ENCODE measurements at places on chromosomes 4 and X.

GRCh38 chrX:152444338-152444737, 6.8 kb downstream of the GABRA3 start:
- no peak for DNase-seq

DNA sequence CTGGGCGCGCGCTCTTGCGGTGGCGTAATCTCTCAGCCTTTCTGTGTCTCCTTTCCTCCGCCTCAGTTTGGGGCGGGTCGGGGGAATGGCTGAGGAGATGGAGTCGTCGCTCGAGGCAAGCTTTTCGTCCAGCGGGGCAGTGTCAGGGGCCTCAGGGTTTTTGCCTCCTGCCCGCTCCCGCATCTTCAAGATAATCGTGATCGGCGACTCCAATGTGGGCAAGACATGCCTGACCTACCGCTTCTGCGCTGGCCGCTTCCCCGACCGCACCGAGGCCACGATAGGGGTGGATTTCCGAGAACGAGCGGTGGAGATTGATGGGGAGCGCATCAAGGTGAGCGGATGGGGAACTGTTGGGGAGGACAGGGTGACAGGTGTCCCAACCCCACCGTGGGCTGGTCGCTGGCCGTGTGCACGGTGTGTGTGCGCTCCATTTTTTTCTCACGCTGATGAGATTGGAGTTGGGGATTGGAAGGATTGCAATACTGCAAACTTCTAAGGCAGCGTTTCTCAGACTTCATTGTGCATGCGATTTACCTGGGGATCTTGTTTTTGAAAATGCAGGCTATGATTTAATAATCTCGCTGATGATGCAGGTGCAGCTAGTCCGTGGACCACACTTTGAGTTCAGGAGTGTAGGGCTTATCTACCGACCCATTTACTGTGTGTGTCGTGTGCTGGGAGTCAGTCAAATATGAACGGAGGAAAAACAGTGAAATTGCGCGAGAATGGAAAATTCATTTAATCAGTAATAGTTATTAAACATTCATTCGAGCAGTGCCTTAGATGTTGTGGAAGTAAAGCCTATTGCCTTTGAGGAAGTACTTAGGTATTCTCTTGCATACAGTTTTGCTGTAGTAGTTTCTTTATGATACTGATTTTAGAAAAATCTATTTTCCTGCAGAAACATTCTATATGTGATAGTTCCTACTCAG, at the start of gene RAB33B:
RAB33B (plus strand) TSS at position 11 of the 935 bp plus-strand sequence; CDS start at position 86, 75 bp downstream.
- DNase-seq = no peak

DNA sequence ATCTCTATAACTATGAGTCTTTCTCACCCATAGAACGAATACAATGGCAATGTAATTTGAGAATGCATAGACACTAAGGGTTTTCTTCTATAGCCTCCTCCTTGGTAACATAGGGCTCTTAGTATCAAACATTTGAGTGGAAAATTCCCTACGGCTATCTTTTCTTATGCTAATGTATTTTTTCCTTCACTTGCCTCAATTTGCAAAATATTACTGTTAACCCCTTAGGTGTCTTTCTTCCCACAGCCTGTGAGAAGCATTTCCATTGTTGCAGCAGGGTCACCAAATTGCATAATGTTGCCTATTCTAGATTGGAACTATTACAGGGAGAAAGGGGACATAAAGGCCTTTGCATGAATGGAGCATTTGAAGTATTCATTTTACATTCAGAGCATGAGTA, 140.5 kb upstream of the RAPGEF2 start:
- no peak for DNase-seq

DNA sequence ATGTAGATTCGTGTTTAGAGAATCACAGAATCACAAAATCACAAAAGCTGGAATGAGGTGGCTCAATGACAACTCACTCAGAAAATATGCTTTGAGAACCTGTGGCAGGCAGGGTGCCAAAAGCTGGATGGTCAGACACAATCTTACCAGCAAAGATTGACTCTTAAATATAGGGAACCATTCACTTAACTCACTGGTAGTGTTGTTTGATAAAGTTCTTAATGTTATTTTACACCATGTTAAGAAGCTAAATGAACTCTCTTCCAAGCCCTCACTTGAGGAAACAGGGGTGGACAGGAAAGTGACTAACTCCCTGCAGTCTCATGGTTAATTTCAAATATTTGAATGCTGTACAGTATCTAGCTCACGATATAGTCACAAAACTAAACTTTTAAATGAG, 5.7 kb upstream of the SCOC start:
- no peak for DNase-seq

GRCh38 chr4:27239641-27240040, 379.0 kb downstream of the STIM2 start:
- DNase-seq = no peak

Data from GM20000 (cell line).